H9 (cell line): ENCODE measurements at places on chromosomes 11 and 22. TPM values are rescaled to one million over a fixed set of nuclear protein-coding genes. Genes with fewer than 3 reads are reported as not detected.

ARL14EP gene
- total RNA-seq = 19.9 and 20.9 TPM in 2 replicates

PTGDR2 gene
- 0.07 TPM in 1 of 2 replicates, not detected in the other for total RNA-seq

XKR3 gene
- 0.22 TPM in 1 of 2 replicates, not detected in the other for total RNA-seq

CCDC179 gene
- not detected in 2 replicates for total RNA-seq

HTR3B gene
- total RNA-seq = not detected in 2 replicates

MACROD1 gene
- total RNA-seq = 18.3 and 21.2 TPM in 2 replicates

OR4A16 gene
- not detected in 2 replicates for total RNA-seq

RTN4R gene
- 18.3 and 19.0 TPM in 2 replicates for total RNA-seq

PATE1 gene
- total RNA-seq = not detected in 2 replicates

DDI1 gene
- total RNA-seq = not detected in 2 replicates

BEST1 gene
- total RNA-seq = 0.18 and 0.24 TPM in 2 replicates

DNA sequence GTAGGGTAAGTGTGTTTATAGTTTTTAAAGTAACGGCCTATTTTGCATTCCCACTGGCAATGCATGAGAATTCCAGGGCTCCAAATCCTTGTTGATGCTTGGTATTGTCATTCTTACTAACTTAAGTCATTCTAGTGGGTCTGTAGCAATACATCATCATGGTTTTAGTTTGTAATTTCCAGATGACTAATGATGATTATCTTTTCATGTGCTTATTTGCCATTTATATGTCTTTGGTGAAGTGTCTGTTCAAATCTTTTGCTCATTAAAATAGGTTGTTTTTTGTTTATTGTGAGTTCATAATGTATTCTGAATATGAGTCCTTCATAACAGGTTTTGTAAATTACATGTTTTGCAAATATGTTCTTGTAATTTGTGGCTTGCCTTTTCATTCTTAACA, 31.2 kb downstream of the MTMR3 start:
- no peaks in the 10 kb centered on the region; the same call in 1 of the 2 replicates for H3K4me1 ChIP-seq
- H3K36me3 ChIP-seq = no peaks in the 10 kb centered on the region
- DNase-seq = no peak
- no peak overlapping the region for H3K27ac ChIP-seq
- peak overlapping the region; percentile 57 for H3K4me3 ChIP-seq
- no peaks in the 10 kb centered on the region for H3K27me3 ChIP-seq

GRCh38 chr11:67032830-67033551, 10.1 kb downstream of the SYT12 start:
- H3K27ac ChIP-seq = no peak overlapping the region
- H3K27me3 ChIP-seq = no peaks in the 10 kb centered on the region
- H3K36me3 ChIP-seq = no peaks in the 10 kb centered on the region
- no peak for DNase-seq

DNA sequence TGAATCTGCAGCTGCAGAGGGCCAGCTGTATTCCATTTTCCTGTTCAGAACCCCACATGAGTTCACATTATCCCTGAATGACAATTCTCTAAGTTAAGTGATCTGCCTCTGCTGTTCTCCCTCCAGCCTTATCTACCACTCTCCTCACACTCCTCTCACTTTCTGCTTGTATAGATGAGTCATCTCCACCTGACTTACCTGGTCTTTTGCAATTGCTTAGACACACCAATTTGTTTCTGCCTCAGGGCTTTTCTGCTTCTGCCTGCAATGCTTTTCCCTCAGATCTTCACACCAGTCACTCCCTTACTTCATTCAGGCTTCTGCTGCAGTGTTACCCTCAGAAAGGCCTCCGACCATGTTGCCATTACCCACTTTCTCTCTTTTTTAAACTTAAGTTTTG, 118.1 kb downstream of the ATM start:
- H3K36me3 ChIP-seq = peaks cover 17% of the 10 kb centered on the region
- DNase-seq = peak; percentile 68
- H3K27ac ChIP-seq = no peak overlapping the region
- H3K4me3 ChIP-seq = no peak overlapping the region
- no peaks in the 10 kb centered on the region for H3K27me3 ChIP-seq

GRCh38 chr11:12768726-12769673, 94.8 kb downstream of the TEAD1 start:
- H3K27ac ChIP-seq = no peak overlapping the region
- peaks cover 9% of the 10 kb centered on the region for H3K36me3 ChIP-seq
- peaks cover 14% of the 10 kb centered on the region; the same call in 1 of the 2 replicates for H3K4me1 ChIP-seq

GRCh38 chr11:280706-281485, 2.7 kb downstream of the NLRP6 start:
- DNase-seq = no peak
- no peak overlapping the region for H3K4me3 ChIP-seq
- H3K4me1 ChIP-seq = no peaks in the 10 kb centered on the region

DNA sequence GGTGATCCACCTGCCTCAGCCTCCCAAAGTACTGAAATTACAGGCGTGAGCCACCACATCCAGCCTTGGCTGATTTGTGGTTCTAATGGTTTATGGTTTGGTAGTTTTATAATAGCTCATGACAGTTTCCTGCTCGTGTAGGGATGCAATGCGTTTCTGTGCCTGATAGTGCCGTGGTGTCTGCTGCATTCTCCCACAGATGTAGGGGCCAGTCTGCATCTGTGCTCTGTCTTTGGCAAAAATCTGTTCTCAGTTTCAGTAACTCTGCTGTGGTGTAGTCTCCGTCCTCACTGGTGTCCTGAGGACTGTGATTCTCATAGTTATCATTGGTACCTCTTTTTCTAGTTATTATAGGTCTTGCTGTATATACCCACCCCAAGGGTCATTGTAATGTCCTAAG, 16.3 kb downstream of the ST14 start:
- H3K27me3 ChIP-seq = peaks cover 9% of the 10 kb centered on the region; the same call in 1 of the 2 replicates
- no peak overlapping the region for H3K27ac ChIP-seq
- H3K4me3 ChIP-seq = no peak overlapping the region
- H3K4me1 ChIP-seq = no peaks in the 10 kb centered on the region

DNA sequence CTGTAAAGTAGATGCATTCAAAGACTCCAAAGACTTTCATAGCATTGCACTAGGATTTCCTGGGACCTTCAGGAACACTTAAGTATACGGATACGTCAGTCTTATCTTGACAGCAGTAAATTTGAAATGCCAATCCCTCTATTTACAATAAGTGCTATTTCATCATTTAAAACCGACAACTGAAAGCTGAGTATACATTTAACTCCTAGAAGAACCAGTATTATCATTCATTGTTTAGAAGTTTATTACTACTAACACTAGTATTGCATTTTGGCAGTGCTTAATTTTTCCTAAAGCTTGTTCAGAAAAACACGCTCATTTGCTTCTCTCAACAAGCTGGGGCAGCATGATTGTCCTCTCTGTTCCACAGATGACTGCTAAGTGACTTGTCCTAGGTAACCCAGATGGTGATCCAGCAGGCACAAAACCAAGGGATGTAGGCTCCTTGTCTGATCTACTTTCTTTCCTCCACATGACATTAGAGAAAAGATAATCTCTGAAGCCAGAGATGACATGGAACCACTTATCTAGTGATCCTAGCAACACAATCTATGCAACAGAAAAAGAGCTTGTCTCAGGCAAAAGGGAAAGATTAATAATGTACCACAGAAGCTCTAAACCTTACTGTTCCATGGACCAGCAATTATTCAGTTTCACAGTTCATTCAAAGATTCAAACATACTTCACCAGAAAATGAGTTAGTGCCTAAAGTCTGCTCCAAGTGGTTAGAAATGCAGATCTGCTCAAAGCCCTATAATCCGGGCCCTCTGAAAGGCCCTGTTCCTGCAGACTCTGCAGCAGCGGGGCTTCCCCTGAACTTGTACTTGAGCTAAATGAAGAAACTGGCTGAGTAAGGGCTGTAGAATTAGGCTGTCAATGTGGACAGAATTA, 5.2 kb downstream of the MAML2 start:
- H3K4me1 ChIP-seq = peaks cover 18% of the 10 kb centered on the region
- no peaks in the 10 kb centered on the region for H3K27me3 ChIP-seq
- DNase-seq = no peak
- peak overlapping the region; percentile 14; the same call in 1 of the 3 replicates for H3K4me3 ChIP-seq
- no peaks in the 10 kb centered on the region for H3K36me3 ChIP-seq

- H3K27ac ChIP-seq = no peak overlapping the region
- DNase-seq = peak; percentile 57
- H3K4me3 ChIP-seq = no peak overlapping the region
Measured at GRCh38 chr22:42399315-42400271, 32.6 kb downstream of the NFAM1 start.

DNA sequence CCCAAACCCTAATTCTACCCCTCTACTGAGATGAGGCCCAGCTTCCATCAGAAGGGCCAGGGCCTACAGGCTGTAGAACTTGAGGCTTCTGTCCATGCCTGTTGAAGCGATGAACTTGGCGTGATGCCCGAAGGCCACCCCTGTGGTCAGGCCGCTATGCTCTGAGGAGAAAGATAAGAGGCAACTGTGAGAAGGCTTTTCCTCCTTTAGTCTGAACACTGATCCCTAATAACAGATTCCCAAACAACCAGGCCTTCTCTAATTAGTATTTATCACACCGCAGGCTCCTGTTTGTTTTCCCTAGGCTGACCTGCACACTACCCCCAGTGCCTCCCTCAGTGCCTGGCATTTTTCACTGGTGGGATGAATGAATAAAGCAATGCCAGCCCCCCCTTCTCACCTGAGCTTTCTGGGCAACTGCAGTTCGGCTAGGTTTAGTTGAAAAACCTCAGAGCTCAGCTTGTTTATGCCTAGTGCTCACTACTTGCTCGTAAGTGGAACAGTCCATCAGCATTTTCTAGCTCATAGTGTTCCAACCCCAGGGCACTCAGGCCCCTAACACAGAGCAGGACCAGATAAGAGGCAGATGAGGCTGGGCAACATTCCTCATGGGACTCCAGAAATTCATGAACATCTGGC, 15.2 kb downstream of the PRPF19 start:
- H3K27ac ChIP-seq = no peak overlapping the region
- no peak overlapping the region for H3K4me3 ChIP-seq
- peaks cover 19% of the 10 kb centered on the region for H3K36me3 ChIP-seq

- no peak overlapping the region for H3K27ac ChIP-seq
- H3K27me3 ChIP-seq = no peaks in the 10 kb centered on the region
- no peaks in the 10 kb centered on the region for H3K4me1 ChIP-seq
- peaks cover 6% of the 10 kb centered on the region; the same call in 2 of the 3 replicates for H3K36me3 ChIP-seq
Measured at GRCh38 chr22:42033263-42034181, 34.9 kb downstream of the WBP2NL start.

DNA sequence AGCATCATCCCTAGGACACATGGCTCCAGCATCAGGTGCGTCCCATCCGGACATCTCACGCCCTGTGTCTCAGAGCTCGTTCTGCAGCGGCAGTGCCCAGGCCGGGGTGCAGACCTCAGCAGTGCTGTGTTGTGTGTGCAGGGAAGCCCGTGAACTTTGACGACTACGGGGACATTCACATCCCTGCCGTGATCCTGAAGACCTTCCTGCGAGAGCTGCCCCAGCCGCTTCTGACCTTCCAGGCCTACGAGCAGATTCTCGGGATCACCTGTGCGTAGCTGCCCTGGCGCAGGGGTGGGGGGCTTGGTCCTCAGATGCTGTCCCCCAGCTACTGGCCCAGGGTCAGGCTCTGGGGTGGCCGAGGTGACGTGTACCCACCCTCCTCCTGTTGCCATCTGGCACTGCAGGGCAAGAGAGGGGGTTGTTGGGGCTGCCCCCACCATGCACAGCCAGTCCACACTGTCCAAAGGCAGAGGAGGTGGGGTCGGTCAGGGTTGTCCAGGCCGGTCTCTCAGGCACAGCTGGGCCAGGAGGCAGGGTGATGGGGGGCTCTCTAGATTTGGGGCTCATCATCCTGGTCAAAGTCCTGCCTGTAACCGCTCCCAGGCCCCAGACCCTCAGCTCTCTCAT, 96.5 kb downstream of the ARHGAP8 start:
- H3K36me3 ChIP-seq = peaks cover 13% of the 10 kb centered on the region
- no peaks in the 10 kb centered on the region for H3K27me3 ChIP-seq
- H3K4me1 ChIP-seq = no peaks in the 10 kb centered on the region
- H3K27ac ChIP-seq = no peak overlapping the region
